ENCODE measurements at places on chromosomes 7 and 10.
A peak's percentile ranks its signal among the peaks of the same experiment; 100 is the strongest.

DNA sequence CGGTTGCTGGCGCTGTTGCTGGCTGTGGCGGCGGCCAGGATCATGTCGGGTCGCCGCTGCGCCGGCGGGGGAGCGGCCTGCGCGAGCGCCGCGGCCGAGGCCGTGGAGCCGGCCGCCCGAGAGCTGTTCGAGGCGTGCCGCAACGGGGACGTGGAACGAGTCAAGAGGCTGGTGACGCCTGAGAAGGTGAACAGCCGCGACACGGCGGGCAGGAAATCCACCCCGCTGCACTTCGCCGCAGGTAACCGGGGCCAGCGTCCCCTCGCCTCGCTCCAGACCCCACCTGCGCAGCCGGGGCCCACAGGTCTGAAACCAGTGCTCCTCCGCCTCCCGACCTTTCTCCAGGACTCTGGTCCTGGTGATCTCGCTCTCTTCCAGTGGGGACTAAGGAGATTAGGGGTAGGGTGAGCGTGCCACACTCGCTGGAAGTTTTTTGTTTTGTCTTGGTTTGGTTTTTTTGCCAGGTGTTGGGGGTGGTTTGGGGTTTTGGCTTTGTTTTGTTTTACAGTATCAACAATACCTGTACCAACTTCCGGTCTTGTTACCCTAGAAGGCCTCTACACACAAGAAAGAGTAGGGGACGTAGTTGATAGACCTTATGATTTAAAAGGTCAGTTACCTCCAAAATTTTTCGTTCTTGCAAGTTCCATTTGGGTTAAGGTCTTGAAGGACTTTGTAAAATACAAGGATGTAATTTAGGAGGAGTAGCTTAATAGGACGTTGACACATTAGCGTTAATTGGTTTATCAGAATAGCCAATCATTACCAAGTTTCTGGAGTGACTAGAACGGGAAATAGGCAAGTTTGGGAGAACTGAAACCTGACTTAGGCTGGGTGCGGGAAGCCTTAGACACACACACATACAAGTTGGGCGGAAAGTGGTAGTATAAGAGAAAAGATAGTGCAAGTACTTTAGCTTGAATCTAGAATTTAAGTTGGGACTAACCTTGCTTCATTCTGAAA is 704 bp downstream of the TNKS2 start:
- DNase-seq = peak; percentile 46

GRCh38 chr10:131739206-131739605 is 161.6 kb upstream of the PPP2R2D start:
- no peak for DNase-seq

DNA sequence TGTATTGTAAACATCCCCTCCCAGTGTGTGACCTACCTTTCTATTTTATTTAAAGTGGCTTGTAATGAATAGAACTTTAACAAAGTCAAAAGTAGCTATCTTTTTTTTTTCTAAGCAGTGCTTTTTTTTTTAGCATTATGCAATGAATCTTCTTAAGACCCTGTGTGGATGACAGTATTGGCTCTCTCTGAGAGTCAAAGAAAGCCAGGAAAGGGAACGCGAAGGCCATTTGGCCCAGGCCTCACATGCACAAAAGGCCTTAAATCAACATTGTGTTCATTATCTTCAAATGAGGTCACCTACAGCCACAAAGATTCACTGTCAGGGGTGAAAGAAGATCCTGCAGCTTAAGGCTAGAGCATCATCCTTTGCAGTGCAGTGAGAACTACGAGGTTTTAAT is 721.5 kb downstream of the GRID1 start:
- DNase-seq = no peak

GRCh38 chr7:17671956-17672355 is 268.3 kb downstream of the SNX13 start:
- no peak for DNase-seq

- no peak for DNase-seq
Measured at GRCh38 chr7:137287651-137288258, 55.8 kb downstream of the PTN start.
